Muscle of back (tissue), 13 donors: ENCODE measurements at places on chromosomes 16 and 17.

- no peak for DNase-seq
Observed at GRCh38 chr17:13947499-13947898, 121.8 kb upstream of the COX10 start.

DNA sequence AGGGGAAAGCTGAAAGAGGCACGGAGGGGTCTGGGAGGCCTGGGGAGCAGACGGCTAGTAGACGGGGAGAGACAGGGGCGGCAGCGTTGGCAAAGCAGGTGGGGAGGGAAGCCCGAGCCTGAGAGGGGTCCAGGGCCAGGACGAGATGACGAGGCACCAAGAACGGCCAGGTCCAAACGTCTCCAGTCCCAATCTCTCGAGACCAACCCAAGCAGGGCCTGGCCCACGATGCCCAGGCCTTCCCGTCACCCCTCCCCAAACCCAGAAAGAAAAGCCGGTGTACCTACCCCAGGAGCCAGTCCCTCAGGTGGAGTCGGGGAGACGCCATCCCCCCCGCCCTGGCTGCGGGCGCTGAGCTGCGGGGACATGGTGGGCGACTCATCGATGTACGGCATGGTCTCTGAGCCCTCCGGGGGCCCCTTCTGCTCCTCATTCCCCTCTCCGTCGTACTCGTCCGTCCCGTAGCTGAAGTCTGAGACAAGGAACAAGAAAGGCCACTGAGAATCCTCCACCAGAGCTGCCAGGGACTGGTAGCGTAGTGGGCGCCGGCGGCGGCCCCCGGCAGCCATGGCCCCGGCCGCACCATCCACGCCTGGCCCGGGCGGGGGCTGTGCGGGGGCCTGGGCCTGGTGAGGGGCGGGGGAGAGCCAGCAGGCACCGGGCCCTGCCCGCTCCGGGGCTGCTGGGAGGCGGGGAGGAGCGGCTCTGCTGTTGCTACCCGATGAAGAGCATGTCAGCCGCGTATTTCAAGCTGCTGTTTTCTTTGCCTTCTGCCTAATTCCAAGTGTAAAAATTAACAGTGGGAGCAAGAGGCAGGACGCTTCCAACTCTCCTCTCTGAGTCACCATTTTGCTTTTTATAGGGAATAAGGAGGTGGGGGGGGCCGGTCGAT is 54.6 kb downstream of the ABR start:
- DNase-seq: no peak

- no peak for DNase-seq
Observed at GRCh38 chr17:34011599-34011998, 243.5 kb upstream of the CCL2 start.

DNA sequence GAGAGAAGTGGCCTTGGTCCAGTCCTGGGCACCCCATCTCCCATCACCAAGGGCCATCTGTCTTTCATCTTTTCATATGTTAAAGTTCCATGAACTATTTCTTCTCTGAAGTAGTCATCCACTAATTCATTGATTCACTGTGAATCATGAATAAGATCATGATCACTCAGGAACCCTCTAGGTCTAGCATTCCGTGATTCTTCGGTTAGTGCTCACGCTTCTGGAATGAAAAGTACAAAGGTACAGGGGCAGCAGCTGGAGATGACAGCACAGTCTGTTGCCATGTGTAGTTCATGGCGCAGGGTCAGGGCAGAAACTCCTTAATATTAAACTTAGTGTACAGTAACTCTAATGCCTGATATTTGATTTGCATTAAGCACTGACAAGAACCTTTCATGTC is 127.1 kb downstream of the CDH13 start:
- no peak for DNase-seq

DNA sequence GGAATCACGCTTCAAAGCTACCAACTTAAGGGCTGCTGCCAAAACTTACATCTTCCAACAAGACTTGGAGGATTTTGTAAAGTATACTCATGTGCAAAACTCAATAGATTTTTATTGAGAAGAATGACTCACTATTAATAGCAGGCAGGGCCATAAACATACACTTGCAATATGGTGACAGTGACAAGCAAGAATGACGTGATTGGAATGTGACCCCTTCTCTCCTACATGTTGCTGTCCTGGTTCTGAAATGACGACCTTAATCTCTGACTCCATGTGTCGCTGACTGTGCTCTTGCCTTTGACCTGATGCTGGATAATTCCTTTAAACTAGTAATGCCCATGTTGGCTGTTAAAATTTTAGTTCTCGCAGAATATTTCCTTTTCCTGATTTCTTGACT is 174.5 kb downstream of the PARN start:
- peak; percentile 23 for DNase-seq

DNA sequence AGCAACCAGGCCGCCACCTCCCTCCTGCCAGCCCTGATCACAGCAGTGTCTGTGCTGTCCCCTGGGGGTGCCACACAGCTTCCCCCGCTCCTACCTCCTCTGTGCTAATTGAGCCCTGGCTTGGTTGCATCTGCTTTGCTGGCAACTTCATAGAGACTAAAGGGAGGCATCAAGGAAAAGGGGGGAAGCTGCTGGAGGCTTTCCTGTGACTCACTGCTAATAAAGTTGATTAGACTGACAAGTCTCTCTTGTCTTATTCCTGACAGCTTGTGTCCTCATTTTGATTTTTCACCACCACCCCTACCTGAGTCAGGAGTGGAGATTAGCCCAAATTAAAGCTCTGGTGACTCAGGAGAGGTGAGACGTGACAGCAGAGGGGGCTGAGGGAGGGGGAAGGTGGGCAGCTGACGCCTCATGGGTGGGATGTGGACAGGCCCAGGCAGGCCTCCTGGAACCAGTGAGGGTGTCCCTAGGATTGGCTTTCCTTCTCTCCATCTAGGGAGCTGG is 310.0 kb downstream of the CBLN1 start:
- no peak for DNase-seq

- no peak for DNase-seq
Observed at GRCh38 chr17:64607862-64608565, 54.1 kb downstream of the SMURF2 start.

- no peak for DNase-seq
Observed at GRCh38 chr17:29582254-29582765, 7.1 kb downstream of the GIT1 start.

GRCh38 chr17:80475910-80476876 is at the start of gene NPTX1:
TSS of gene NPTX1 (minus strand) at chr17:80476607. CDS start at chr17:80476446, 161 bp downstream.
- DNase-seq: no peak

DNA sequence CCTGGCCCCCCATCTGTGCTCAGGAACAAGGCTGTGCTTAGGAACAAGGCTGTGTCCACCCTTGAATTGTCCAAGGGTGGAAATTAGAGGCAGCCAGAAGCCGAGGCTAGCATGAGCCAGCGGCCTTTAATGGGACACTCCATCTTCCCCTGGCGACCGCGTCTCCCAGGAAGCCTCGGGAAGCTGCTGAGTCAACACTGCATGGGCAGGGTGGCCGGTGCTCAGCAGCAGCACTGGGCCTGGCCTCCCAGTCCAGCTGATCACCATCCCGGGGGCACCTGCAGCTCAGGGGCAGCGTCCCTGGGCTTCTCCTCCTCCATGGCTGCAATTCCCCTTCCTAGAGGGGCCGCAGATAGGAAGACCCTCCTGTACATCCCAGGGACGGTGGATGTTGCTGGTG is 180.8 kb downstream of the ENGASE start:
- no peak for DNase-seq
